Activated T-helper 1 cell treated with anti-CD3 and anti-CD28 coated beads, Interleukin-2, amount 50 U/mL, for 16 hours (primary cell): ENCODE measurements at places on chromosomes 1 and 21.

DNA sequence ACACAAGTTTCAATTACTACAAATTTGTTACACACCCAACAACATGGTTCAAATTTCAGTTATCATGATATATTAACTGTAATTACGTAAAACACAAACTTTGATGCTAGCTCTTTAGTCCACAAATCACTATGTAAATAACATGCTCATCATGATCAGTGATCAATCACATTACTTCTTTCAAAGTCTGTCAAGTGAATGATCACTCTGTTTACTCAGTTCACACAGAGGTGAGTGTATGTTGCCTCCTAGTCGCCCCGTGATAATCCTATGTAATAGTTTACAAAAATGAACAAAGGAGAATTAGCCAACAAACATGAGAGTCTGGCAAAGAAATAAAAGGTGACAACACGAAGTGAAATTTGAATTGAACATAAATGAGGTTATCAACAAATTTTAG, 14.3 kb downstream of the EDEM3 start:
- DNase-seq: no peak

GRCh38 chr1:234490793-234491479, 12.0 kb upstream of the TARBP1 start:
- DNase-seq: no peak

DNA sequence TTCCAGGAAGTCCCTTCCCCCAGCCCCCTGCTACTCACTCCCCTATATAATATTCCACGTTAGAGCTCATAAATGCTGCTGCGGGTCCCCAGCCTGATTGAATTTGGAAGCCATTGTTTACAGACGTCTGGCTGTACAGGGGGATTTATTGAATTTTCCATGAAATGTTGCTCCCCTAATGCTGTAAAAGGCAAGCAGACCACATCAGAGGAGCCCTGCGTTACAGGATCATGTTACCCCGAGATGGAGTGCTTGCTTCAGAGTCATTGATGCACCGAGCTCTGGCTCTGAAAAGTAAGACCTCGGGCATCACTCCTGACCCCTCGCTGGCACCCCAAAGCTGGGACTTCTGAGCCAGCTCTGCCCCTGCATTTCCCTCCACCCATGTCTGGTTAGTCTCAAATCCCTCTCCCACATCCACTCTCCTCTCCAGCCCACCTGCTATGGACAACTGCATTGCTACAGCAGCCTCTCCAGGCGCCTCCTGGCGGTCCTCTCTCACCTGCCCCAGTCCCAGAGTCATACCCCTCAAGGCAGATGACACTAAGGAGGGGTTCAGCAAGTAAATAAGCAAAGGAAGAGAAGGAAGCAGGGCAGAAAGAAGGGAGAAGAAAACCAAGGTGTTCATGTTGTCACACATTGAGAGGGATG, 127.8 kb downstream of the TMEM53 start:
- no peak for DNase-seq

DNA sequence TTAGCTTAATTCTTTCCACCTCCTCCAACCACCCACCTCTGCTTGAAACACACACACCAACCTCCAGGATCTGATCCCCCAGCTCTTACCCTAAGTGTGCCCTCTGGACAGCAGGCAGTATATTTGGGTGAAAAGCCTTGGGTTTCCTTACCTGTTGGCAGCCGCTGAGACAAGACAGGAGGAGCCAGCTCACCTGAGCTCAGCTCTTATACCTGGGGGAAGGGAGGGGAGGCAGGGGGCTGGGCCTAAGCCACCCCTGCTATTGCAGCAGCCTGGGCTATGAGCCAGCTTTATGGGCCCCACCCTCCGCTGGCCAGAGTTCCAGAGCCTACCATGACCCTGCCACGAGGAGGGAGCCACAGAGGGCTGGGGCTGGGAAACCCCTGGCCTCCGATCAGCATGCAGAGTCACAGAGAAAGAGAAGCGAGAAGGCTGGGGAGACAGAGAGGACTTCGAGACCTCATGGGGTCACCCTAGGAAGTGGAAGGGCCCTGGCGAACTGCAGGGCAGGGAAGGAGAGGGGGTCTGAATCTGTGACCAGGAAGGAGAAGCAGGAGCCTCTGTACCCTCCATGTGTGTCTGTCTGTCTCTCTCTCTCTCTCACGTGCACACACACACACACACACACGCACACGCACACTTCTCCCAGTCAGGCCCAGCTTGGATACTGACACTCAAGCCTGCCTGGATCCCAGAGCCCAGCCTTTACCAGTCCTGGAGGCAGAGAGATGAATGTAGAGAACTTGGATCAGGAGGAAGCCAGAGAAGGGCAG, at the start of gene S100A14:
Gene S100A14, minus strand, starts transcription at position 182 of the 773 bp plus-strand sequence. CDS start 467 bp downstream, outside the sequence.
- DNase-seq: no peak

GRCh38 chr1:46393510-46393909, 607 bp upstream of the FAAH start:
- no peak for DNase-seq

- DNase-seq: no peak
These were observed 202.4 kb upstream of the L1TD1 start for GRCh38 chr1:61992257-61992656.

DNA sequence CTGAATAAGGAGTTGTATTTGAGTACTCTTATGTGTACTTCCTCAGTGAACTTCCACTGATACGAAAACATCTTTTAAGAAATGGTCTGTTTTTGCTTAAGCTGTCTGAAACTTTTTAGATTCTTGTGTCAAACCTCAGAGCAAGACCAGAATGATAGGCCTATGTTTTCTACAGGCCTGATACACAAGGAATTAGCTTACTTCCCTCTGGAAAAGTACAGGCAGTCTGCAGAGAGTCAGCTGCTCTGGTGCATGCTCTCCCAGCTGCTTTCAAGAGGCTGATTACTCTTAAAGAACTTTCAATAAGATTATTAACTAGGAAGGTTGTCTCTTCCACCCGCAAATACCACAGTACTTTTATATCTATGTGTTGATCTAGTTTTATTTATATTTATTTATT, 9.5 kb downstream of the SNX27 start:
- no peak for DNase-seq

GRCh38 chr1:213744780-213745179, 243.0 kb upstream of the PROX1 start:
- no peak for DNase-seq

- DNase-seq: no peak
These were observed 3.4 kb upstream of the ARHGAP29 start for GRCh38 chr1:94240822-94241221.

- DNase-seq: no peak
These were observed 324.0 kb downstream of the NTNG1 start for GRCh38 chr1:107464827-107465226.

DNA sequence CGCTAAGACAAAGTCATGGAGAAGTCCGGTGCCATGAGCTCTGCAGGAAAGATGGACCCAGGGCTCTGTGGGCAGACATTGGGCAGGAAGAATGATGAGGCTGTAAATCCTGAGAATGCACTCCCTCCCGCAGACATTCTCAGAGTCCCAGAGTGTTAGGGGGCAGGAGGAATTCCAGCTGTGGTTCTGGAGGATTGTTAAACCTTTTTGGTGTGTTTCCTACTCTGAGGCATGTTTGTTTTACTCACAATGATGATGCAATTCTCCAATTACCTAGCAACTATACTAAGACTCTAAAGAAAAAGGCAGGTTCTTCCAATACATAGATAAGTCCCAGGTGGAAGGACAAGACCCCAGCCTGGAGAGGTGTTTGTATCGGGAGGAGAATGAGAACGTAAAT, 2.8 kb upstream of the CAPN9 start:
- no peak for DNase-seq

GRCh38 chr1:89945852-89946476, 48.9 kb upstream of the ZNF326 start:
- DNase-seq: no peak

DNA sequence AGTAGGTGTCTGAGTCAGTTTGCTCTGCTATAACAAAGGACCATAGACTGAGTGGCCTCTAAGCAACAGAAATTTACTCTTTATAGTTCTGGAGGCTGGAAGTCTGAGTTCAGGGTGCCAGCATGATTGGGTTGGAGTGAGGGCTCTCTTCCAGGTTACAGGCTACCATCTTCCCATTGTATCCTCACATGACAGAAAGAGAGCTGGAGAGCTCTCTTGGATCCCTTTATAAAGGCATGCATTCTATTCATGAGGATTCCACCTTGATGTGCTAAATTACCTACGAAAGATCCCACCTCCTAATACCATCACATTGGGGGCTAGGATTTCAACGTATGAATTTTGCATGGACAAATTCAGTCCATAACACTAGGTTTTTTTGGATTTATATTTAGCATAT, 79.6 kb downstream of the LTN1 start:
- no peak for DNase-seq

DNA sequence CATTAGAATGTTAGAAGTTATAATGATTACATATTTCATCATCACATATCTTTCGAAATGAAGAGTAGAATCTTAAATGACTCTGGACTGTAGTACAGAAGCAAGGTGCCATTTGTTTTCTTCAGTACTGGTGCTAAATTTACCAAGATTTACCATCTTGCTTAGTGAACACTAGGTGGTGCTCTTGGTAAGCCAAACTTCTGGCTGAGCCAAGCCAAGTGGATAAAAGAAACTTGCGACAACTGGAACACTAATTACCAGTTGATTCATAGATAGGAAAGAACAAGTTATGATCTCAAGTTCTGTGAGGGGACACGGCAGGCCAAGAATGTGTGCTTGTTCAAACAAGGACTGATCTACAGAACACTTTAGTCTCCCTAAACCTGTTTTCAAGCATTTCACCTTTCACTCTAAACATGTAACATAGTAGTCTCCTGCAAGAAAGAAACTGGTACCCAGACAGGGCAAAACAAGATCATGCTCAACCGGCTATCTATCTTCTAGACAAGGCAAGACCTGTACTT, 19.8 kb downstream of the SPRTN start:
- DNase-seq: no peak

GRCh38 chr21:46095814-46096595, 1.9 kb upstream of the COL6A2 start:
- DNase-seq: no peak

- no peak for DNase-seq
These were observed 32.0 kb downstream of the TTC39A start for GRCh38 chr1:51298322-51298705.

GRCh38 chr1:5620418-5620817, 371.8 kb downstream of the NPHP4 start:
- no peak for DNase-seq

DNA sequence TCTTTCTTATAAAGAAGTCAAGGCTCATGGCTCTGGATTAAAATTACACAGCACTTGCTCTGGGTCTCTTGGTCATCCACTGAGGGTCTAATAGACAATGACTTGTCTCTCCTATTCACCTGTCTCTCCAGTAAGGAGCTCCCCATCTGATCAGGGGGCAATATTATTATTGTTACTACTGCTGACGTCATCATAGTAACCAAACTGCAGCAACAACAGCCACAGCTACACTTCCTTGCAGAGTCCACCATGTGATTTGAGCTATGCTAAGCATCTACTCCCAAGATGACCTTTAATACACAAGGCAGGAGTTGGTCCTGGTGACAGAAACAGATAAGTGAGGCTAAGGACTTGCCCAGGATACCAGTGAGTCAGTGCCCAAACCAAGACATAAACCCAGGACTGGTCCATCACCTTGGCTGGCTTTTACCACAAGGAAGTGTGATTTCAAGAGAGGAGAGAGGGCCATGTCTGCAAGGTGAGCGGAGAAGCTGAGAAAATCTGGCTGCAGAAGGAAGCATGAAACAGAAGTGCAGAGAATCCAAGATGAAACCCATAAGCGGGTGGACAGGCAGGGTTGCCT, 602.5 kb downstream of the PTPRU start:
- DNase-seq: no peak

- no peak for DNase-seq
These were observed 63.1 kb downstream of the ELK4 start for GRCh38 chr1:205568469-205569361.

DNA sequence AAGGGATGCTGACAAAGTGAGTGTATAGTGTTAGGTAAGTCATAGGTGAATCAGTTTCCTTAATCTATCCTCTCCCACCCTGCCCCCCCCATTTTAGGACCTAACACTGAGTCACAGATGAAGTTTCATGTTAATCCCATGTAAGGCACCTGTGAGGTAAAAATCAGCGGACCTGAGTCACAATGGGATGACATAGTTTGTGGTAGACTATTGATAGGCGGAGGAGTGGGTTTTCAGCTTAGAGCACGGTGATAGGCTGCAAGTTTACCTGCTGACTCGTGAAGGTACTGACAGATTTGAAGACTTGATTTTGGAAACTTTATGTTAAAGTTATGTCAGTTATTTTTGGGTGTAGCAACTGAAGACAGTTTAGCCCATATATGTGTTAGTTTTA, 1.7 kb downstream of the TOR1AIP1 start:
- no peak for DNase-seq

DNA sequence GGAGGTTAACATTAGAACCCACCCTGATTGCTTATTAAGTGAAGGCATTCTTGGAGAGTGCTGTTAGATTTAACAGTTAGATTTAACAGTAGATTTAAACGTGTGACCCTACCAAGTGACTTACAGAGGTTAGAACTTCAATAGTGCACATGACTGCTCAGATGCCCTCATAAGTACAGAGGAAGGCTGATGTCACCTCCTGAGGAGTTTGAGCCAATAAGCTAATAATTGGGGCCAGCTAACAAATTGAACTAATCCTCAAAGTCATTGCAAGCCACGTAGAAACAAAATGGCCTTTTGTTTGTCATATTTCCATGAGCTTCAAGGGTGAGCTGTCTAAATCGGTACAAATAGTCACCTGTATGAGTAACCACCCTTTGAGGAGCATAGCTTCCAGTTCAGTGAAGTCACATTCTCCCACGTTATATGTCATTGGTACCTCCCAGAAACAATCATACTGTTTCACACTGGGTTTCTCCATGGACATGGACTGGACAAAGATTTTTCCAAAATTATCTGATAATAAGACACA, 11.7 kb downstream of the AVPR1B start:
- DNase-seq: no peak

- DNase-seq: no peak
These were observed 32.6 kb downstream of the FGGY start for GRCh38 chr1:59329412-59330053.

- DNase-seq: no peak
These were observed 44.1 kb downstream of the WDR4 start for GRCh38 chr21:42835211-42835610.

DNA sequence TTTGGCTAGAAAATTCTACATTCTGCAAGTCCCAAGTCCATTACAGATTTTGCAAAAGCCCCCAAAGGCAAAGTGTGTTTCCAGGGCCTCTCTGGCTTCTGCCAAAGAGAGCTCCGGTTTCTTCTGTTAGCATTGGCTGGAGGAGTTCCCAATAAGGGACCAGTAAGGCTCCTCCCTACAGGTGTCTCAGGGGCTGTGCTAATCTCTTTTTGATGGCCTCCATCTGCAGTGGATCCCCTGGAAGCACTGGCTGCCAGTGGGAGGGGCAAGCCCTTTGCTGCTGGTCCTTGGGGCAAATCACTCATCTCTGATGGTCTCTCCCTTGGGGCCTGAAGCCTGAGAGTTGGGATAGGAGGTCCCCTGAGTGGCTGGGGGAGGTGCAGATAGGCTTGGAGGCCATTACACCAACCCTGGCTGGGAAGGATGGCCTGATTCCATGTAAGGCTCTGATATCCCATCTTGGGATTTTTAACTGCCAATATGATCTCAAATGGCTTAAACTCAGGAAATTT, 89.1 kb upstream of the USP24 start:
- DNase-seq: no peak
